ENCODE measurements at places on chromosomes 16 and 17. TPM values are rescaled to one million over a fixed set of nuclear protein-coding genes. Genes with fewer than 3 reads are reported as not detected.

CFAP97D1 gene
- polyA plus RNA-seq: not detected

CES5A gene
- not detected for polyA plus RNA-seq

SLC16A5 gene
- polyA plus RNA-seq: 1.8 TPM

TRIM72 gene
- not detected for polyA plus RNA-seq

MYO15A gene
- 0.47 TPM for polyA plus RNA-seq

All from naive B cell (primary cell).